ENCODE measurements at places on chromosomes 5 and 9.
A peak's percentile ranks its signal among the peaks of the same experiment; 100 is the strongest.

GRCh38 chr9:79352322-79352721, 219.4 kb upstream of the TLE4 start:
- no peak for DNase-seq

DNA sequence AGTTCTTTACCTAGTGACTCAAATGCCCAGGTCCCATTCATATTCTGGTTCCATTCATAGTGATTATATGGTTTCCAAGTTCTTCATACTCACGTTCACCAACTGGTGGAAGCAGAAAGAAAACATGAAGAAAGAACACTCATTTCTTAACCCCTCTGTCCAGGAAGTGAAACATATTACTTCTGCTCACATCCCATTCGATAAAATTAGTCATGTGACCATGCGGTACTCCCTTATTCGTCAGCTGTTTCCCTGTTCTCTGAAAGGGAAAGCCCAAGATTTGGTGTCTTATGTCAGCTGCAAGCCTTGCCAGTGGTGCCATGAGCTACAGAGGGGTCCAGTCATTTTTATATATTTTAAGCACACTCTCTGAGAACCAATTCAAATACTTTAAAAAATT, 387.0 kb upstream of the DMAC1 start:
- DNase-seq: peak; percentile 10

DNA sequence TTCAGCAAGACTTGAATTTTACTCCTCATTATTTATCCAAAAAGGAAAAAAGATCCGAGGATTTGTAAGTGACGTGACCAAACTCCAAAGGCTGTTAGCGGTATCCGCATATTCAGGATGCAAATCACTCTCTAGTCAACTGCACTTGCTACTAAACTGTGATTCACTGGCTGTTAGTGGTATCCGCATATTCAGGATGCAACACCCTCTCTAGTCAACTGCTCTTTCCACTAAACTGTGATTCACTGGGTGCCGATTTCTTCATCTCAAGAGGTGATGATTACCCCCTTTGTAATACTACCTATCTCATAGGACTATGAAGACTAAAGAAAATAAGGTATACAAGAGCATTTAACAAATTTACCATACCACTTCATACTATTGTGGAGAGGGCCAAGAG, 5.7 kb downstream of the MAPKAP1 start:
- DNase-seq: no peak

DNA sequence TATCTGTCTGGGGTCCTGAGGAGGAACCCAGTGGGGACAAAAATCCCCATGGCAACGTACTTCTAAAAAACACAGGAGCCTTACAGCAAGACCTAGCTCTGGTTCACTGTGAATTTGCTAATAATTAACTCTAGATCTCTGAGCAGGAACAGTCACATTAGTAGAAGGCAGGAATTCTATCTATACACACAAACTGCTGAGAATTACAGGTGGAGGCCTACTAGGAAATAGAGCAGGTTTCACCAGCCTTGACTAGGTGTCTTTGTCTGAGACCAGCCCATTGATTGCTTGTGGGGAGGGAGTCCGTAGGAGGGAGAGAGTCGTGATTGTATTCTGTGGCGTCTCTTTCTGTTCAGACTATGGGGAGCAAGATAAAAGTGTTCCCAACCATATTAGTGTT, 44.8 kb downstream of the PRLR start:
- no peak for DNase-seq

- no peak for DNase-seq
Observed at GRCh38 chr5:591746-592145, 20.4 kb upstream of the CEP72 start.

GRCh38 chr9:2624051-2624682, 2.6 kb downstream of the VLDLR start:
- no peak for DNase-seq

- DNase-seq: no peak
Observed at GRCh38 chr5:177296581-177296980, 6.9 kb downstream of the RAB24 start.

- peak; percentile 24 for DNase-seq
Observed at GRCh38 chr5:82307451-82307850, 29.3 kb upstream of the RPS23 start.

DNA sequence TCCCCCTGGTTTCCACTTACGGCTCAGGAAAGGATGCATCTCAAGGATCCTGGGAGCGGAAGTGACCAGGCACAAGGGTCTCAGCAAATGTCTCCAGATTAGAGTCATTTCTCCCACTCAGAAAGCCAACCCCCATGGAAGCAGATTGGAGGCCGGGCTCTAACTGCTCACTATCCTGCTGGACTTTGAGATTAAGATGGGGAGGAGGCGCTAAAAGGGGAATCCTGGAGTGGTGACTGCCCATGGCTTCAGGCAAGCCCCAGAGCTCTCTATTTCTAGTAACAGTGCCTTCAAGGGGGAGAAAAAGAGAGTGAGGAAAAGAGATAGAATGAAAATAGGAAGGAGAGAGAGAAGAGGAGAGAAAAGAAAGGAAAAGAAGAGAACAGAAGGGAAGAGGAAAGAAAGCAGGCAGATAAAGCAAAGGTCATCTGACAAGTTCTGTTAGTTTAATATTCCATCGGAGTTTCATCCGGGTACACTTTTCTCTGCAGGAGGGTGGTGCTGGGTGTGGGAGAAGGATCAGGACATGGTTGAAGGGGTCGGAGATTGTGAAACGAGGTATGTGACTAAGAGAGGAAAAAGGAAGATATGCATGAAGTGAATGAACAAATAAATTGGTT, at the start of gene AGXT2:
AGXT2 (minus strand) TSS at position 165 of the 620 bp plus-strand sequence; CDS start at position 108, 57 bp downstream.
- no peak for DNase-seq

- DNase-seq: no peak
Observed at GRCh38 chr5:123520677-123521247, 8.8 kb downstream of the CSNK1G3 start.

GRCh38 chr9:133728856-133729616, 9.1 kb downstream of the SARDH start:
- DNase-seq: no peak

DNA sequence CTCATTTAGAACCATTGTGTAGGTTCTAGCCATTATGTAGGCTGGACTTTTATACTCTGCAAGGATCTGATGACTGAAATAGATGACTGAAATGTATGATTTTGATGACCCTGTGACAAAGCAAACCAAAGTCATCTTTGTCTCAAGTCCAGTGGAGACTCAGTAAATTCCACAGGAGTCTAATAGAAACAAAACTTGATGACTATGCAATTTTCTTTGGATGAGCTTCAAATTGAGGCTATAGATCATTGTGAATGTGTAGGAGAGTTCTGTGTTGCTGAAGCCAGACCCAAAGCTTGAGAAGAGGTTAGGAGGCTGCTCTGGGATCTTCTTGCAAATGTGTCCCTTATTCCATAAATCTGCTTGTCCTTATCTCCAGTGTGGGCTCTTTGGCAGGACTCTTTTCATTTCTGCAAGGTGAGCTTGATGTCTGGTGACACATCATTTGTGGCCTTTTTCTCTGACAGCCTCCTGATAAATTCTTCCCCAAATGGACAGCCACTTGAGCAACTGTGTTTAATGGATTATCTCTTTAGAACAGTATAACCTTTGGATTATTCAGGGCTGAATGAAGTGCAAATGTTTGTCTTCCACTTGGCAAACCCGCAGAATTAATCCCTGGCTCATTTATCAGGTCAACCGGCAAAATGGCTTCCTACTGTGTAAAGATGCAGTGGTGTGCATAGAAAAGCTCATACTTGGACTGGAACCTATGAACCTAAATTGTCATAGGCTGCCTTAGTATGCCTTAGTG, 235.1 kb upstream of the ANKH start:
- DNase-seq: no peak

- peak; percentile 78 for DNase-seq
Observed at GRCh38 chr5:171757853-171758535, 27.6 kb upstream of the SMIM23 start.

DNA sequence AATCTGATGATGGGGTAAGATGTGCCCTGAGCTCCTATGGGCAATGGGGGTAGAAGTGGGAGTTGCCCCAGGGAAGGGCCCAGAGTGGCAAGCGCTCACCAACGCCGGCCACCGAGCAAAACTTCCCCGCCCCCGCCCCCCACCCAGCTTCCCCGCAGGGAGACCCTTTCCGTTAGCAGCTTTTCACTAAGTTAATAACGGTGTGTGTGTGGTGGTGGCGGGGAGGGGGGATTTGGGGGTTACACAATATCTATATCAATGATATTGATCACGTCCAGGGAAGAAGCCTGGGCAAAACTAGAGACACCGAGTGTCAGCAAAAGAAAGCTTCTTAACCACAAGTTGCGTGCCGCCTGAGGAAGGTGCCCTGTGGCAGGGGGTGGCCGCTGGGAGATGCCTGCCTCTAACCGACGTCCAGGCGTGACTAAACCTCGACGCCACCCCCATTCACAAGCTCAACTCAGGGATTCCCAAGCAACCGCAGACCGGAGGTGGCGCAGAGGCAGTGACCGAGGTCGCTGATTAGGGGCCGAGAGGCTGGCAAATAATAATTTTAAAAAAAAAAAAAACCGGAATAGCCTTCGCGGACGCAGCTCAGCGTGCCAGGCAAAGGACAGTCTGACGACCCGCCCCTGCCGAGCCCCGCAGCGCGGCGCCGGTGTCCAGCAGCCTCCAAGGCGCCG, 222.6 kb downstream of the MEF2C start:
- DNase-seq: peak; percentile 93

GRCh38 chr5:174532455-174533453, 191.6 kb upstream of the MSX2 start:
- peak; percentile 99 for DNase-seq

DNA sequence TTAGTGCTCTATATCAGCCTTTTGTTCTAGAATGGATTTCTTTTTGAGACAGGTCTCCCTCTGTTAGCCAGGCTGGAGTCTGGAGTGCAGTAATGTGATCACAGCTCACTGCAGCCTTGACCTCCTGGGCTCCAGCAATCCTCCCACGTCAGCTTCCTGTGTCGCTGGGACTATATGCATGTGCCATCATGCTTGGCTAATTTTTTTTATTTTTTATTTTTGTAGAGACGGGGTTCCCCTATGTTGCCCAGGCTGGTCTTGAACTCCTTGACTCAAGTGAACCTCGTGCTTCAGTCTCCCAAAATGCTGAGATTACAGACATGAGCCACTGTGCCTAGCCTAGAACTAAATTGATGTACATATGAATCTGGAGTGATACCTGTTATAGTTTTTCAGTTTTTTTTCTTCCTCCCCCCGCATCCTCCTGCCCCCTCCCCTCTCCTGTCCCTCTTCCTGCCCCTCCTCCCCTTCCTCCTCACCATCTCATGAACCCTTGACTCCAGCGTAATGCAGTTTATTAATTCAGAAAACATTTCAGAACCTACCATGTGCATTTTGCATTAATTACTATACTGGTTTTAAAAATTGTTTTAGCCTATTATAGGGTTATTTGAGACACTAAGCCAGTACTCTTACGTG, 37.4 kb upstream of the TNFAIP8 start:
- no peak for DNase-seq

DNA sequence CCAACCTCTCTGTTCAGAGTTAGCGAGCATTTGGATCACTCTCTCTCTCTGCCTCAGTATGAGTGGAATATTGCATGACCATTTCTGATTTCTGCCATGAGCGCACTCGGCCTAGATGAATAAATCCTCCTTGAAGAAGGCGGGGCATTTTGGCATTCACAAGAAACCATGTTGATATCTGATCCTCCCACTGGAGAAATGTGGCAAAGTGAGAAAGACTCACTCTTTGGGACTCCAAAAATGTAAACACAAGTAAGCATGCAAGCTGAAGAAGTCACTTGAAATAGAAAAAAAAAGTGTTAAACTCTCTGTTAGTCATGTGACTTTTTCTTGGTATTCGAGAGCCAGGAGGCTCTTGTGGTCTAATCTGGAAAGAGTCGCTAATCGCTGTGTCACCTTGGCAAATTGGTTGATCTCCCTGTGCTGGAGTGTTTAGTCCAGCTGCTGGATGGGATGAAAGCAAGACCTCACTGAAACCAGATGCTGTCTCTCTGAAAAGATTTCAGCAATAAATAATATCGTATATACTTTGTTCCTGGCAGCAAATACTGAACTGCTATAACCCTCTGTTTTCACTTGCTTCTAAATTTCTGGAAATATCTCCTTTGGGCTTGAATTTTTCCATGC, 95.5 kb downstream of the GHR start:
- DNase-seq: peak; percentile 54

- no peak for DNase-seq
Observed at GRCh38 chr5:148801682-148802276, 24.6 kb upstream of the ADRB2 start.

DNA sequence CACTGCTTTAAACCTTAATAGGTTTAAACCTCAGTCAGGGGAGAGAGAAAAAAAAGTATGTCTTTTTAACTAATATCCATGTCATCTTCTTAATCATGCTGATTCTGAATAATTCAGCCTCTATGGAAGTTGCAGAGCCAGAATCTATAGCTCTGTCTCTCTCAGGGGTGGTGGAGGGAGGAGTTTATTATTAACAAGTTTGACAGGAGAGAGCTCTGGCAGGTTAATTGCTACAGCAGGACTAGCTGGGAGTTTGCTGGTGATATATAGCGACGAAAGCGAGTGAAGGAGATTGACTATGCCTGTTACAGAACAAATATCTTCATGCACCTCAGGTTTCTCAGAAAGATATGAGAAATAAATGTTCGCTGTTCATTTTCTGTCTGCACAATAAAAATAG, 586.4 kb downstream of the TLE4 start:
- DNase-seq: no peak

DNA sequence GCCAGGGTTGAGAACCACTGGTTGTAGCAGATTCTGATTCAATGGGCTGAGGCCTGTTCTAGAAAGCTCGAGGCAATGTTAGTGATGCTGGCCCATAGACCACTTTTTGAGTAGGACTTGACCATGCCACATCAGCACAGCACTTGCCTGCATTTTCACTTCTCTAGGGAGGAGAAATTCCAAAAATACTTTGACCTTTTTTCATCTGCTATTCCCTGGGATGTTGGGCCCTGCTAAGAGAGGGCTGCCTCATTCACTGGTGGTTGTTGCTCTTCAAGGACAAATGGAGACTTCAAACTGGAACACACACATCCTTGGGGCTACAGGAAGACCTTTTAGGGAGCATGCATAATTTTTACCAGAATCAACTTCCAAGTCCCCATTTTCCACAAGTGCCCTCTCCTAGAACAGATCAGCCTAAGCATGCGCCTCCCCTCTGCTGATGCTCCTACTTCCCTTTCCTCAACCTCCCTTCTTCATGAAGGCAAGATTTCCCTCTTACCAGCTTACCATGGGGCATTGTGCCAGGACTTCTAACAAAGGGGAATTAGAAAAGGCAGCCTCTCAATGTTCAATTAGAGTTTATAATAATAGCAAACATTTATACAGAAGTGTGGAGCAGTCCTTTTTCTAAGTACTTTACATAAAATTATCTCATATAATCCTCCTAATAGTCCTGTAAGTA, 12.7 kb upstream of the TGFBI start:
- no peak for DNase-seq

GRCh38 chr5:163635631-163636030, 130.2 kb downstream of the MAT2B start:
- DNase-seq: no peak

DNA sequence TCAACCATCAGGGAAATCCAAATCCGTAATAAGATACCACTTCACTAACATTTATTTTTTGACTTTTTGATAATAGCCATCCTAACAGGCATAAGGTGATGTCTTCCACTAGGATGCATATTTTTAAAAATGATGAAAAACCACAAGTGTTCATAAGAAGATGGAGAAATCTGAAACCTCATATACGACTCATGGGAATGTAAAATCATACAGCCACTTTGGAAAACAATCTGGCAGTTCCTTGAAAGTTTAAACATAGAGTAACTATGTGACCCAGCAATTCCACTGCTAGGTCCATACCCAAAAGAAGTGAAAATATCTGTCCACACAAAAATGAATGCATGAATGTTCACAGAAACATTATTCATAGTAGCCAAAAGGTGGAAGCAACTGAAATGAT, 431.0 kb downstream of the ENC1 start:
- no peak for DNase-seq
